ENCODE measurements at places on chromosomes 6 and 20. TPM values are rescaled to one million over a fixed set of nuclear protein-coding genes. Genes with fewer than 3 reads are reported as not detected.

COL9A1 gene
- polyA plus RNA-seq: not detected

DPPA5 gene
- polyA plus RNA-seq: not detected

TMC2 gene
- polyA plus RNA-seq: not detected

GSTA2 gene
- not detected for polyA plus RNA-seq

ROS1 gene
- polyA plus RNA-seq: not detected

DNA sequence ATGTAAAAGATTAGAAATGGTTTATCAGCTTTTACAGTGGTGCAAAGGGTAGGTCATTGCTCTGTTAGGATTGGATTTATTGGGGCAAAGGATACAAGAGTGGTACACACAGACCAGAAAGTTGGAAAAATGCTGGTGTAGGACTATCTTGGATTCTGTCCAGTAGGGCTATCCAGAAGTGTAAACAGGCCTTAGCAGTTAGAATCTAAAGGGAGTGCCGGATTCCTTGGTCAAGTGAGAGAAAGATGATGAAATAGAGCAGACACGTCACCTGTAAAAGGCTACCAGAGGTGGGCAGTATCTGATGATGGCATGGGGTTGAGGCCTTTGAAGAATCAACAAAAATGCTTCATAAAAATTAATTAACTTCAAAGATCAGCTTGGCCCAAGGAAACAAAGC, 975.9 kb downstream of the KIF16B start:
- DNase-seq: no peak

DNA sequence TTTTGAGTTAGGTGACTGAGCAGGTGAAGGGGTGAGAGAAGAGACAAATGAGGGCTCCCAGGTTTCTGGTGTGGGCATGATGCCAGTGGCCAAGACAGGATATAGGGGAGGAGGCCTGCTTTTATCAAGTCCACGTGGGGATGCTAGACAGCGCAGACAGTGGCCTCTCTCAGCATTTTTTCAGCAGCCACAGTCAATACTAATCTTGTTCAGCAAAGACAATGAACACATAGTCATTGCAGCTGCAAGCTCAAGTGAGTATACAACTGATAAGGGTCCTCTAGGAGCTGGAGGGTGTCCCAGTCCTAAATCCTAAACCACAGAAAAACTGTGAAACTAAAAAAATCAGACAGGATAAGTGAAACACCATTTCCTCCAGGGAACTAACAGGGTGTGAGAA, 48.6 kb downstream of the UQCC1 start:
- DNase-seq: no peak

DNA sequence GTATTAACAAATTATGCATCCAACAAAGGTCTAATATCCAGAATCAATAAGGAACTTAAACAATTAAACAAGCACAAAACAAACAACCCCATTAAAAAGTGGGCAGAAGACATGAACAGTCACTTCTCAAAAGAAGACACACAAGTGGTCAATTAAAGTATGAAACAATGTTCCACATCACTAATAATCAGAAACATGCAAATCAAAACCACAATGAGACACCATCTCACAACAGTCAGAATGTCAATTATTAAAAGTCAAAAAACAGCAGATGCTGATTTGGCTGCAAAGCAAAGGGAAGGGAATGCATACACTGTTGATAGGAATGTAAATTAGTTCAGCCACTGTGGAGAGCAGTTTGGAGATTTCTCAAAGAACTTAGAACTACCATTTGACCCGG, 129.3 kb downstream of the PFDN4 start:
- DNase-seq: no peak

DNA sequence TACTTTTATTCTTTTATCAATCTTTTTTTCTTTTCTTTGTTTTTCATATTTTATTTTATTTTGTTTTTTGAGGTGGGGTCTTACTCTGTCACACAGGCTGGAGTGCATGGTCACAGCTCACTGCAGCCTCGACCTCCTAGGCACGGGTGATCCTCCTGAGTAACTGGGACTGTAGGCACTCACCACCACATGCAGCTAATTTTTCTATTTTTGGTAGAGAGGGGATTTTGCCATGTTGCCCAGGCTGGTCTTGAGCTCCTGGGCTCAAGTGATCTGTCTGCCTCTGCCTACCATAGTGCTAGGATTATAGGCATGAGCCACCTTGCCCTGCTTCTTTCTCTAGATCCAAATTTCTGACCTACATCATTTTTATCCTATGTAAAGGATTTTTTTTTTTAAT, 153.2 kb downstream of the CDKAL1 start:
- DNase-seq: no peak

DNA sequence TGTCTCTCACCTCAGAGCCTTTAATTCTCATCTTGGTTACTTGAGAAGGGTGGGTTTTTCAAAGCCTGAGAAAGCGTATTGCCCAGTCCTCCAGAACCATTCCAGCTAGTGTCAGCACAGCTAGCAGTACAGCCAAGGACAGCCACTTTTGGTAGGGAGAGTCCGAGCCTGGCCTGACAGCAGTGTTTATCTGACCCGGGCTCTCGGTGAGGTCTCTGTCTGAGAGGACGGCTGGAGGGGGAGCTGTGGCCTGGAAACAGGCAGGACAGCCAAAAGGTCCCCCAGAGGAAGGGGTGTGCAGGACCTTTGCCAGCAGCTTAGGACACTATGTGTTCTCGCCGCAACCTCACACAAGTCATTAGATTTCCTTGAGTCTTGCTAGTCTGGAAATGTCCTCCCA, 38.8 kb downstream of the LYRM2 start:
- DNase-seq: no peak

- DNase-seq: no peak
Observed at GRCh38 chr6:7424967-7425807, 35.6 kb downstream of the RIOK1 start.

DNA sequence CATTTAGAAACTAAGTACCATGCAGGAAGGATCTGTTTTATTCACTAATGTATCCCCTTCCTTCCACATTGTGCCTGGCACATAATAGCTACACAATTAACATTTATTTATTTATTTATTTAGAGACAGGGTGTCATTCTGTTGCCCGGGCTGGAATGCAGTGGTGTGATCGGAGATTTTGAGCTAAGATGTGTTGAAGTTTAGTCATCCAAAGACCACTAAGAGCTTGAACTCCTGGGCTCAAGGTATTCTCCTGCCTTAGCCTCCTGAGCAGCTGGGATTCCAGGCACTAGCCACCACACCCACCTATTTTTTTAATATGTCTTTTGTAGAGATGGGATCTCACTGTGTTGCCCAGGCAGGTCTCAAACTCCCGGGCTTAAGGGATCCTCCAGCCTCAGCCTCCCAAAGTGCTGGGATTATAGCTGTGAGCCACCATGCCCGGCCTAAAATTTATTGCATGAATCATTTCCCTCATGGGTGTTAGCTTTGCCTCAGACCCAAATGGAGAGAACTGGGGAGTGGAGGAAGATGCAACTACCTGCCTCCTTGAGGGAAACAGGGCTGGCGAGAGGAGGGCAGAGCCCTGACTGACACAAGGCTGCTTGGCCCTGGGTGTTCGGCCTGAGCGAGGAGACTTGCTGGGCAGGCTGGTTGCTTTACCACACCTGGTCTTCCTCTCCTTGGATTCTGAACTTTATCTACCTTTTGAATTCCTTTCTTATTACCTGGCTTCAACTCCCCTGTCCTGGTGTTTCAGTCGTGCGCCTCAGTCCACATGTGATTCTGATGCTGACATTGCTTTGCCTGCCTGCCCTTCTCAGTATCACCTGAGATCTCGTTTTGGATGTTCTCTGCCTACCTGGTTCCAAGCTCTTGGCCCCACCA, 1.7 kb upstream of the DYNLT1 start:
- DNase-seq: no peak

- no peak for DNase-seq
Observed at GRCh38 chr6:31792761-31793171, 2.8 kb downstream of the VARS1 start.

GRCh38 chr6:118285791-118286190, 262.3 kb upstream of the PLN start:
- DNase-seq: no peak

GRCh38 chr20:50562262-50562701, 52.1 kb downstream of the PTPN1 start:
- DNase-seq: no peak

DNA sequence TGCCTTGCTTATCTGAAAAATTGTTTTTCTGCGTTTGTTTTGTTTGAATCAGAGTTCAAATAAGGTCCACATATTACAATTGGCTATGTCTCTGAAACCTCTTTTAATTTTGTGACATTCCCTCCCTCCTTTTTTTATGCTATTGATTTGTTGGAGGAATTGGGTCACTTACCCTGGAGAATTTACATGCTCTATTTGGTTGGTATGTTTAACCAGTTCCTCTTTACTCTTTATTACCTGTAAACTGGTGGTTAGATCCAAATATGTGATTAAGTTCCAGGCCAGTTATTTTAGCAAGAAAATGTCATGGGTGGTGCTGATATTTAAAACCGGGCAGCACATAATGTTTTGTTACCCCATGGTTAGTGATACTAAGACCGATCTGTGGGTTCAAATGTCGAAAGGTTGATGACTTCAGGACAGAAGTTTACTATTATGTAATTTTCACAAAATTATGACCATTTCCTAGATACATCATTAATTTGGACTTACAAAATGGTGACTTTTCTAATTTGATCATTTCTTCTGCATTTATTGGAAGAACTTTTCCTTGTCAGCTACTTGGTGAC, 77.3 kb downstream of the KIZ start:
- no peak for DNase-seq

DNA sequence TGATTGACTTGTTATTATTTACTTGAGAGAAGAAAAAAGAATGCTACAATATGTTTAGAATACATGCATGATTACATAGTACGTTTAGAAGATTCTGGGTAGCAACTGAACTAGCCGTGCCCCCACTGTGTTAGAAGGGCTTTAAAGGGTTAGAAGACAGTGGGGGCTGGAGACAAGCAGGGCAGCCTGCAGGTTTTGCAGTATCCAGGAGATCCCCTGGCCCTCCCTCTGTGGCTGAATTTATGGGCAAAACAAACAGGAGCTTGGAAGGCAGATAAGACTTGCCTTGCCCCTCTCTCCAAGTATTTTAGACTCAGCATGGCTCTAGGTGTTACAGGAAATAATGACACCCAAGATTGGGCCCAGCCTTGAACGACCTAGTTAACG, 179.2 kb downstream of the CLIC5 start:
- no peak for DNase-seq

DNA sequence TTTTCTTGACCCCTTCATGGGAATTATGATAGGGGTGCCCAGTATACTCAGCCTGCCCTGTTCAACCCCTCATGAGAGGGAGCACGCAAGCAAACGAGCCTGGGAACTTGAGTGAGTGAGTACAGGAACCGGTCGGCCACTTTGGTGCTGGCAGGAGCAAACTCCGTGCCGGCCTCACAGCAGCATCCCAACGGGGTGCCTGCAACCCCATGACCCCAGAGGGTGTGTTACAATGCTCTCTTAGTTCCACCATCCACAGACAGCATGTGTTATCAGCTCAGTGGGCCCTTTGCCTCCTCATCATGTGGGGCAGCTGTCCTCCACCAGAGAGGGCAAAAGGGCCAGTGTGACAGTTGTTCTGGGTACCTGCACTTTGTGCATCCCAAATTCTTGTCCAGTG, 289.8 kb downstream of the FRK start:
- DNase-seq: no peak

DNA sequence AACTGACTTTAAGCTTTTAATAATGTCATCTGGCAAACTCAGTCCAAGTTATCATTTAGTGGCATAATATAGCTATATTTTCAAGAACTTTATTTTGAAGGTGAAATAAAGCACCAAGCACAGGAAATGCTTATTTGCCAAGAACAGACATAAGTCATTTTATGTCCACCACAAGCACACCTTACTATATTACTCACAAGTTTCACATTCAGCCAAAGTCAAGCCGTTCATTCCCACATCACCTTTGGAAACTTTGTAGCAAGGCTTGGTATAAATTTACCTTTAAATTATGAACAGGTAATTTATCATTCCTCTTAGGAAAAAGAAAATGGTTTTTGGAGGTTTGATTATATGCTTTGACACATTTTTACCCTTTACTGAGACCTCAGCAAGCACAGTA, 236.8 kb upstream of the FKBP1C start:
- no peak for DNase-seq

DNA sequence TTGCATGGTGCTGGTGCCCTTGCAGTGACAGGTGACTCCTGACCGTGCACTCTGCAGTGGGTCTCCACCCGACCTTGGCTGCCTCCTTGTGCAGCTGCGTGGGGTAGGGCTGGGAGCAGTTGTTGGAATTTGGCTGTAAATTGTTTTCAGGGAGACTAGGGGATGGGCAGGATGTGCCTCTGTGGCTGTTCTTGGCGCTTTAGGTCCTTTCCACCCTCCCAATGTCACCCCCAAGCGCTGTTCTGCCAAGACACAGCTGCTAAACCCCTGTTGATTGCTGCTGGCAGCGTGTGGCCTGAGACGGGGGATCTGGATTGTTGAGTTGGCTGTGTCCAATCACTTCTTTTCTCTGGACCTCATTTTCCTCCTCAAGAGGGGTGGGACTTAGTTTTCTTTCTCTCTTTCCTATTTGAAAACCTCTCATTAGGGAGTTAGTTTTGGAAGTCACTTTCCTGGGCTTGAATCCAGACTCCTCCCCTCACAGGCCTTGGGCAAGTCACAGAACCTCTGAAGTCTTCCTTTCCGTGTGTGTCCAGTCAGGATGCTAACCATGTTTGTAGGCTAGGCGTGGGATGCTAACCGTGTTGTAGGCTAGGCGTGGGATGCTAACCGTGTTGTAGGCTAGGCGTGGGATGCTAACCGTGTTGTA, 8.5 kb downstream of the IGF2R start:
- DNase-seq: no peak

DNA sequence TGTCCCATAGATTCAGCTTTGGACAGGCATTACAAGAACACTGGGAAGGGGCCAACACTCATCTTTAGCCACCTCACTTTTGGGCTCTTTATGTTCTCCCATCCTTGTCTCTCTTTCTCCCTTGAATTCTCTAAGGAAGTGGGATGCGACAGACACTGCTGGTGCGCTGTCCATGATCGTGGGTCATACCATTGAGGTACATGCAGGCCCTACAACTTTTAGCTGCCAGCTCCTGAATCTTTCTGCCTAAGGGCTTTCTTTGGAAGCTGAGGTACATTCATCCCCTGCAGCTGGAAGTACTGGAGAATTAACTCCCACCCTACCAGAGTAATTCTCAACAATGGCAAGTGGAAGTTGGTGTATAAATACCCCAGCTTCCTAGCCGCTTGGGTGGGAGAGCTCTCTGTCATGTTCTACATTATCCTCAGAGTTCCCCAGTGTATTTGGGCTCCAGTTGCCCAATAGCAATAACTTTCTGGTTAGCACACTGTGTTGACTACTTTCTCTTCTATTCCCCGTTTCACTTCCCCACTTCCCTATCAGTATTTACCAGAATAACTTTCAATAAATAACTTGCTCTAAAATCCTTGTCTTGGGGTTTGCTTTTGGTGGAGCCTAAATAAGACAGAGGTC, 309.4 kb upstream of the RNF24 start:
- no peak for DNase-seq

All from GM12878 (cell line).